ENCODE measurements at places on chromosomes 4 and X. TPM values are rescaled to one million over a fixed set of nuclear protein-coding genes. Genes with fewer than 3 reads are reported as not detected.

- no peak for DNase-seq
Measured at GRCh38 chr4:166195101-166195500, 322.1 kb downstream of the TLL1 start.

The CPLX1 gene
- total RNA-seq, result 1.6 TPM

DNA sequence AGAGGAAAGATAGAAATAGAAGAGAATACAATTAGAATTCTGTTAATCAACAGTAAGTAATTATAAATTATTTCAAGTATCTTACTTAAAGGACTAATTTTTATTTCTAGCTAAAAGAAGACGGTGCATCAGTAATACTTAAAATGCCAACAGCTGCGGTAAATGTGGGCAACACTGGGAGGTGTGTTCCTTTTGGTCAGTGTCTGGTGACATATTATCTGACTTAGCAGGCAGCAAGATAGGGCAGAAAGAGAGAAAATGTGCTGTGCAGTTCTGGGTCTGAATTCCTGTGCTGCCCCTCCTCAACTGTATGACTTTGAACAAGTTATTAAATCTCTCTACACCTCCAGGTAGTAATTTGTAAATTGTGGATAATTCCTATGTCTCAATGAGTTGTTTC, 120.6 kb downstream of the ZNF827 start:
- DNase-seq, result no peak

The HUWE1 gene
- total RNA-seq, result 253 TPM

- DNase-seq, result no peak
Measured at GRCh38 chrX:69551421-69552009, 47.4 kb downstream of the NALF2 start.

The IL21 gene
- total RNA-seq, result not detected
